ENCODE measurements at places on chromosomes 6 and 20. TPM values are rescaled to one million over a fixed set of nuclear protein-coding genes. Genes with fewer than 3 reads are reported as not detected.
A peak's percentile ranks its signal among the peaks of the same experiment; 100 is the strongest.

- no peak for DNase-seq
Measured at GRCh38 chr6:144326393-144326792, 41.3 kb downstream of the UTRN start.

GRCh38 chr20:56702931-56703840 is 74.1 kb downstream of the TFAP2C start:
- DNase-seq, result no peak

DNA sequence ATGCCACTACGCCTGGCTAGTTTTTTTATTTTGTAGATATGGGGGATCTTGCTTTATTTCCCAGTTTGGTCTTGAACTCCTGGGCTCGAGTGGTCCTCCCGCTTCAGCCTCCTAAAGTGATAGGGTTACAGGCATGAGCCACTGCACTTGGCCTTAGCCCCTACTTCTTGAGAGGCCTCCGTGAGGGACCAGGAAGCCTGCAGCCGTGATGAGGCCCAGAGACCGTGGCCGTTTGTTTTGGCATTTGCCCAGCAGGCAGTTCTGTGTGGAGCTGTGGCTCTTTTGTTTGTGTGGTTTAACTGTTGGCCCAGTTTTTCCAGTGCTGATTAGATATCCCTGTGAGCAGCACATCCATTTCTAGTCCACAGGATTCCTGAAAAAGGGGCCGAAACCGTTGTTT is 39.8 kb downstream of the SRSF3 start:
- peak; percentile 89 for DNase-seq

DNA sequence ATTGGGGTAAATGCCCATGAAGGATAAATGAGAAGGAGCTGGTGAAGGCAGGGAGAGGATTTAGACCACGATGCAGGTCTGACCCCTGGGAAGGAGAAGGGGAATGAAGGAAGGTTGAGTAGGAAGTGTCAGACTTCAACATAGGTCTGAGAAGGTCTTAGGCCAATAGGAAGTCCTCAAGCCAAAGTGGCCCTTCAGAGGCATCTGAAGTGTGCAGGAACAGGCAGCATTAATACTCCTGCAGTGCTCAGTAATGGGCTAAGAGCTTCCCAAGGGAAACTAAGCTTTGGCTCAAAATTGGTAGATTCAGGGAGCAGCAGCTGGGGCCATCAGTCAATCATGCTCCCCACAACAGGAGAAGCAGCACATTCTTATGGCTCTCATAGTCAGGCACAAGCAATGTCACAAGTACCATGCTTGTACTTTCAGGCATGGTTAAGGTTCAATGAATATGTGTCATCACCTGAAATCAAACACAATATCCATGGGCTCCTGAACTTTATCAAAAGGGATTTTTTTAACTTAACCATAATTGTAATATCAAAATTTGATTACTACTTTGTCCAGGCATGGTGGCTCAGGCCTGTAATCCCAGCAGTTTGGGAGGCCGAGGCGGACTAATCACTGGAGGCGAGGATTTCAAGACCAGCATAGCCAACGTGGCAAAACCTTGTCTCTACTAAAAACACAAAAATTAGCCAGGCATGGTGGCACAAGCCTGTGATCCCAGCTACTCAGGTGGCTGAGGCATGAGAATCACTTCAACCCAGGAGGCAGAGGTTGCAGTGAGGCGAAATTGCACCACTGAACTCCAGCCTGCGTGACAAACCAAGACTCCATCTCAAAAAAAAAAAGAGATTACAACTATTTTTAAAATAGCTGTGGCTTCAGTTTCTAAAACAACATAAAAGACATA is 9.9 kb downstream of the RALGAPA2 start:
- DNase-seq, result no peak

- DNase-seq, result peak; percentile 91
Measured at GRCh38 chr6:27145731-27146455, 101.6 kb upstream of the PRSS16 start.

CCN6 gene
- total RNA-seq, result not detected

GRCh38 chr20:50850721-50851286 is 55.9 kb downstream of the BCAS4 start:
- no peak for DNase-seq

DNA sequence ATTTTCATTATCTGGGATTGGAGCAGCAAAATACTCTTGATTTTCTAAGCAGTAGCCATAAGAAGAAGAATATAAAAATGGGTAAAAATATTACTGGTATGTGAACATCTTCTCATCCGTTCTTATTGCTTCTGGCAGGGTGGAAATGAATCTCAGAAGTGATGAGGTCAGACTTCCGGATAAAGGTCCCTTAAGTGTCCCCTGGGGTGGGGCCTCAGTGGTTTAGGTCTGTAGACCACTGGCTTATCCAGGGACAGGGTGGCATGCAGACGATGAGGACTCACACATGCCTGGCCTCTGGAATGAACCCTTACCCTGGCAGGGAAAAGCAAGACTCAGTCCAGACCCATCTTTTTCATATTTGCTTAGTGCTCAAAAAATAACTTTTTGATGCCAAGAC is 143.3 kb downstream of the UST start:
- DNase-seq, result no peak

ISM1 gene
- 0.98 TPM for total RNA-seq

DNA sequence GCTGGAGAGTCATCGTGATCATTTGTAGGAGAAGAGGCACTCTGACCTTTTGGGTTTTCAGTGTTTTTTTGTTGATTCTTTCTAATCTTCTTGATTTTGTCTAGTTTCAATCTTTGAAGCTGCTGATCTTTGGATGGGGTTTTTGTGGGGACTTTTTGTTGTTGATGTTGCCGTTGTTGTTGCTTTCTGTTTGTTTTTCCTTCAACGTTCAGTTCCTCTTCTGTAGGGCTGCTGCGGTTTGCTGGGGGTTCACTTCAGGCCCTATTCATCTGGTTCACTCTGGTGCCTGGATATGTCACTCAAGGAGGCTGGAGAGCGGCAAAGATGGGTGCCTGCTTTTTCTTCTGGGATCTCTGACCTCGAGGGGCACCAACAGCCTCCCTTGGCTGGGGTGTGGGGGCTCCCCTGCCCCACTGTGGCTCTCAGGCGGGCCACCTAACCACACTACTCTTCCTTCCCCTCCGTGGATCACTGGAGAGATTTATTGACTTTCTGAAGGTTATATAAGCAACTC is 21.5 kb upstream of the TMEM244 start:
- no peak for DNase-seq

FERMT1 gene
- 10.9 TPM for total RNA-seq

KCNK16 gene
- total RNA-seq, result not detected

DNA sequence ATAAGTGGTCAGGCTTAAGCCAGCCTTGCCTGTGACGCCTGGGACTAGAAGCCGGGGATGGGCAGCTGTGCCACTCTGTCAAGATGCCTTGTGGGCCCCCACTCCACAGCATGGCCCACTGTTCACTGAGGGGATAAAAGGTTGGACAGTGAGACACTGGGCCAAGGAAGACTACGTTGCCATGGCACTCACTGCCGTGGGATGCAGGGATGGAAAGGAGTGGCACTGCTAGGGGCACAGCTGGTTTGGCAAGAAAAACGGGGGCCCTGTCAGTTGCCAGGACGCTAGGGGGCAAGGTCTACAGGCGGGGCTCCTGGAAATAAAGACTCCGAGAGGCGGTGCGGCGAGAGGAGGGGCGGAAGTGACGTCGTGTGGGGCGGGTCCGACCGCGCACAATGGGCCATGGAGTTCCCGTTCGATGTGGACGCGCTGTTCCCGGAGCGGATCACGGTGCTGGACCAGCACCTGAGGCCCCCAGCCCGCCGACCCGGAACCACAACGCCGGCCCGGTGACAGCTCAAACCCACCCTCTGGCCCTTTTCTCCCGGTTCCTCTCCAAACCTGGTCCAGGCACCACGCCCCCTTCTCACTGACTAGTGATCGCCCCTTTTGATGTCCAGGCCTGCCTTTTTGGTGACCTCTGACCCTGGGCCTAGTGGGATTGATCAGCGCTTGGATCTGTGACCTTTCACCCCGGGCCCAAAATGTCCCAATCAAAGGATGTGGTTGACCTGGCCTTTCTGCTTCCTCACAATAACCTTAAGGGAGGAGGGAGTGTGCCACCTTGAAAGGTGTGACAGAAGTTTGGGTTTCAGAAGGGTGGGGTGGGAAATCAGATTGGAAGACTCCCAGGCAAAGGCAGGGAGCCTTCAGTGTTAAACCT is at the start of gene ATAT1:
Gene ATAT1 (plus strand): TSS at position 391 of the 883 bp plus-strand sequence.
- DNase-seq, result peak; percentile 59

OLIG3 gene
- 0.14 TPM for total RNA-seq

- DNase-seq, result no peak
Measured at GRCh38 chr6:162722633-162723032, 4.9 kb downstream of the PRKN start.

DNA sequence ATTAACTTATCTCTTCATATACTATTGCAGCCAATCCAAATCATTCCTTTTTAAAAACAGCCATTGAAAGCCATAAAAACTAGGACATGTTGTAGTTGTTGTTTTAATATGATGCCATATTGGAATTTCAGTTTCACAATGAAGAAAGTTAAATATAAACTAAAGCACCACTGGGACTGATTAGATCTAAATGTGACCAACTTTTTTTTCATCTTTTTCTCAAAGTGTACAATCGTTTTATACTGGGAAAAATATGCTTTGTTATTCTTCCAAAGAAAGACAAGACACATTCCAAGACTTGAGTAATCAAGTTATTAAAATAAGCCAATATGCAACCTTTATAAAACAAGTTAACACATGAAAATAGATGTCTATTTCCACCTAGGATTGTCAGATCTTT is 68.5 kb downstream of the THEMIS start:
- no peak for DNase-seq

DNA sequence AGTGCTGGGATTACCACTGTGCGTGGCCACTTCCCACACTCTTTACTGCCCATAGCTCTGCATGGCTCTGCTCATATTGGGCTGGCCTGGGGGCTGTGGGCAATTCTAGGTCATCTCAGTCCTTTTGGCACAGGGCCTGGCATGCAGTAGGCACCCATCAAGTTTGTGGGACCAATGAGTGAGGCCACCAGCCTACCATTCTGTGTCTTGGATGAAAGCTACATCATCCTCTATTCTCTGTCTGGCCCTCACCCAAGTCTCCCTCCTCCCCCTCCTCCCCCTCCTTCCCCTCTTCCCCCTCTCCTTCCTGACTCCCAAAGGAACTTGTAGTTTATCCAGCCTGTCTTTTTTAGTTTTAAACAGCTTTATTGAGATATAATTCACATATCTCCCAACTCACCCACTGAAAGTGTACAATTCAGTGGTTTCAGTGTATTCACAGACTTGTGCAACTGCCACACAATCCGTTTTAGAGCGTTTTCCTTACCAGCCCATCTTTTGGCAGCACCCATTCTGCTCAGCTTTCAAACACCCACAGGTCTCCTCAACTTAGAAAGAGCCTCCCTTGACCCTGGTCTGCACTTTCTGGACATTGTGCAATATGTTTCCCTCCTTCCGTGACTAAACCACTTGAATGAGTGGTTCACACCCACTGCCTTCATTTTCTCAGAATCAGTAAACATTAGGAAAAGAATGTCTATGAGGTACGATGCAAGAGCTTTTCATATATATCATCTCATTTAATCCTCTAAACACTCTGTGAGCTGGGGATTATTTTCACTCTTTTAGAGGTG is 21.5 kb upstream of the MRPS18A start:
- DNase-seq, result peak; percentile 85

- no peak for DNase-seq
Measured at GRCh38 chr6:39669973-39670342, 55.2 kb downstream of the KIF6 start.

- DNase-seq, result no peak
Measured at GRCh38 chr20:60055740-60056139, 97.5 kb downstream of the CDH26 start.

DNA sequence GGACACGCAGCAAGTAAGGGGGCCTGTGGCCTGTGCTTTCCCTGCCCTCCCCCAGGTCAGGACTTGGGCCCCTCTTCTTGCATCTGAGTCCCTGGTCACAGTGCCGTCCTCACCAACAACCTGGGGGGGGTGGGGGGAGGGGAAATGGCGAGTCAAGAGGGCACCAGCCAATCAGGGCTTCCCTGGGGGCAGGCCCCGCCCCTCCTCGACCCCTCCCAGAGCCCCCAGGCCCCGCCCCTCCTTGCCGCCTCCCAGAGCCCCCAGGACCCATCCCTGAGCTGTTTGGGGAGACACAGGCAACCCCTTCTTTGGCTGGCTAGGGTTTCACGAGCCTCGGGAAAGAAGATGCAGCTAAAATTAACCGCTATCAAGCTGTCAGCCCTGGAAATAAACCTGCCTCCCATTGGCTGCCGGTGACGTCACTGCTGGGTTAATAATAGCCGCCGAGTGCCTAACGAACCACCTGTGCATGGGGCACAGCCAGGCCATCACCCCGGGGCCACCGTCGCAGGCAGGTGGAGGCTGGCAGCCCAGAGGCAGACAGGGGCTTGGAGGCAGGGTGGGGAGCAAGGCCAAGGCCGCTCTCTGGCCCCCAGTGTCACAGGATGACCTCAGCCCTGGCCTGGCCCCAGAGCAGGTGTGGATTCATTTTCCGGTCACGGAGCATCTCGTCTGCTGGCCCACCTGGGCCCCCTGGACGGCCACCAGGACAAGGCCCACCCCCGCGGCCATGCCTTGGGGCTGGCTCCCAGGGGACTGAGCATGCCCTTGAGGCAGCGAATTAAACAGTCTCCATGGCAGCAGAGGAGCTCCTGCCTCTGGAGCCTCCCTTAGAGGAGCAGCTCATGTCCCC is 3.2 kb upstream of the EEF1A2 start:
- no peak for DNase-seq
